ENCODE measurements at places on chromosomes 4 and X.

DNA sequence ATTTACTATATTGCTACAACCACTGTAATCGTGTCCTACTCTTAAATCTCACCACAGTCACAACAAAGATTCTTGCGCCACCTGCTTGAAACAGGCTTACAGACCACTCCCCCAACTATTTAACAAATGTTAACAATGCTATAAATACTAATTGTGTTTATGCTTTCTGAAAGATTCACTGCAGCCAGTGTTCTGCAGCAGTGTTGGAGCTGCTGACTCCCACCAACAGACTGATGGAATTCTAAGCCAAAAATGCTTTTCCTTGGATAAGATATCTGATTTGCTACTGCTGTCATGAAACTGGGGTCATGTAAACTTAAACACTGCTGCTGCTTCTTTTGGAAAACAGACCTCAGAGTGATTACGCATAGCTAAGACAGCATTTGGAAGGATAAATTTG, 244.2 kb upstream of the MAB21L2 start:
- DNase-seq = no peak

DNA sequence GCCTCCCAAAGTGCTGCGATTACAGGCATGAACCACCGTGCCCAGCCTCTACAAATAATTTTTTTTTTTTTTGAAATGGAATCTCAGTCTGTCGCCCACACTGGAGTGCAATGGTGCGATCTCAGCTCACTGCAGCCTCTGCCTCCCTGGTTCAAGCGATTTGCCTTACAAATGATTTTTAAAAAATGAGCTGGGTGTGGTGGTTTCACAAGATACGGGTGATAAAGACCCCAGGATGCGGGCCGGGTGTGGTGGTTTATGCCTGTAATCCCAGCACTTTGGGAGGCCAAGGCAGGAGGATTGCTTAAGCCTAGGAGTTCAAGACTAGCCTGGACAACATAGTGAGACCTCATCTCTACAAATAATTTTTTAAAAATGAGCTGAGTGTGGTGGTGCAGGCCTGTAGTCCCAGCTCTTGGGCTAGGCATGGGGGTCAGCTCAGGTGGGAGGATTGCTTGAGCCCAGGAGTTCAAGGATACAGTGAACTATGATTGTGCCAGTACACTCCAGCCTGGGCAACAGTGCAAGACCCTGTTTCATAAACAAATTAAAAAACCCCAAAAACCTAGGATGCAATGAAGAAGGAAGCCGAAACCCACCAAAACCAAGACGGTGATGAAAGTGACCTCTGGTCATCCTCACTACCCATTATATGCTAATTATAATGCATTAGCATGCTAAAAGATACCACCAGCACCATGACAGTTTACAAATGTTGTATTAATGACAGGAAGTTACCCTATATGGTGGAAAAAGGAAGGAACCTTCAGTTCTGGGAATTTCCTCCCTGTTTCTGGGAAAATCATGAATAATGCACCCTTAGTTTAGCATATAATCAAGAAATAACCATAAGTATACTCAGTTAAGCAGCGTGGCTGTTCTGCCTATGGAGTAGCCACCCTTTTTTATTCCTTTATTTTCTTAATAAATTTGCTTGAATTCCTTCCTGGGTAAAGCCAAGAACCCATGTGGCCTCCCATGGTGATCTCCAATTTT, 27.7 kb downstream of the PDGFRA start:
- no peak for DNase-seq

DNA sequence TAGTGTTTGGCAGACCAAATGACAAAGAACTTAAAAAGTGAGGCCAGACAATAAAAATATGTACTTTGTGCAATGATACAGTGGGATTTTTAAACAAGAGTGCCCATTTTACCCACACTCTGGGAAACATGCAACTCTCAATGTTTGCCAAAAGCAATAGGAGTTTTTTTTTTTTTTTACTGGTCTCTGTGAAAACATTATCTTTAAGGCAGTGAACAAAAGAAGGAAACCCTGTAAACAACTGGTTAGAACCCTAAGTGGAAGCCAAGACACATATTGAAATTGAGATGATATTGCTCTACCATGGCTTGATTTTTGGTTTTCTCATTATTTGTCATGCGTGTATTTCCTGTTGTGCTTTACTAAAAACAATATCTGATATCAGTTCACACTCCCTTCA, 67.2 kb upstream of the PPP3CA start:
- no peak for DNase-seq

DNA sequence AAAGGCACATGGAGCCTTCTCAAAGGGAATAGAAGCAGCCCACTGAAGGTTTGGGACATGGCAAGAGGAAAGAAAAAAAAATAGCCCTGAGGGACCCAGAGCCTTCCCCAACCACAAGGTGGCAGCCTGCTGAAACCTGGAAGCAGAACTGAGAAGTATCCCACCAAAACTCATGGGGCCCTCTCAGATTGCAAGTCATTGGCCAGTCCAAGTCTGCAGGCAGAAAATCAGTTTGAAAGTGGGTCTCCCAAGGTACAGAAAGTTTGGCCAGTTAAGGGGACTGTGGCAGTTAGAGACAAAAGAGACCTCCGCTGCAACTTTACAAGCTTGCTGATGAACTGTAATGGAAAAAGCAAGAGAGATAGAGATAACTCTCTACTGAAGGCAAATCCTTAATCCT, 155.8 kb downstream of the ANTXR2 start:
- DNase-seq = no peak

DNA sequence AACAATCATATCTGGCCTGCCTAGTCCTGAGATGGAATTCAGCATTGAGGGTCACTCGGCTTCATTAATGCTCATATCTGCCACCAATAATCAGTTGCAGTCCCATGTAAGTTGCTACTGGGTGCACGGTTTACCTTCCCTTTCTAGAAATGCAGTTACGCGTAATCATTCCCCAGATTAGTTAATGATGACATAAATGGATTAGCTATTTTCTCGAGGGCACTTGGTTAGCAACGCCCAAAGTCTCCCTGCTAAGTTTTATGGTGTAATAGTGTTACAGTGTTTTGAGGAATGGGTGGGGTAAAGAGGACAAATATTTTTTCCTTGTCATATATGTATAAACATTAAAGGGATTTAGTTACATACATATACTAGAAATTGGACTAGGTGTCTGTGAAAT, 118.8 kb downstream of the MID1 start:
- no peak for DNase-seq

- DNase-seq = no peak
These were observed 58.7 kb upstream of the MAML3 start for GRCh38 chr4:140212646-140213045.
